ENCODE measurements at places on chromosomes 2 and 18. TPM values are rescaled to one million over a fixed set of nuclear protein-coding genes. Genes with fewer than 3 reads are reported as not detected.
A peak's percentile ranks its signal among the peaks of the same experiment; 100 is the strongest.

- no peak for ATAC-seq
Measured at GRCh38 chr2:224951723-224952481, 90.4 kb downstream of the DOCK10 start.

GRCh38 chr2:46002507-46002883 is 294.7 kb upstream of the EPAS1 start:
- ATAC-seq: peak; percentile 43

- no peak for ATAC-seq
Measured at GRCh38 chr2:42706836-42707235, 57.1 kb downstream of the OXER1 start.

Gene TMEM131
- total RNA-seq: 32.1 TPM

DNA sequence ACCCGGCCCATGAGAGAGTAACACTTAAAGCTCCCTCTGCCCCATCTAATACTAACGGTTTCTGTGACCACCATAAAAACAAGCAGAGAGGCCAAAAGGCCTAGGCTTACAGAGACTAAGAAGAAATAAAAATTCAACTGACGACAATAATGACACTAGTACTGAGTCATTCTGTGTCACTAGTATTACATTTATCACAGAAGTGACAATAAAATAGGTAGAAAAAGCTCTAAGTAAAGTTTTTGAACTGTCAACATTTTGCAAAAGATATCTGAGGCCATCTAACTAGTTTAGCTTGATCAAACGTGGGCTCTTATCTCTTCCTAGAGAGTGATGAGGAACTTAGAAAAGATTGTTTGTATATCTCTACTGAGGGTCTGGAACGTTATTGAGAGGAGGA is 35.6 kb downstream of the AP1S3 start:
- ATAC-seq: no peak

- no peak for ATAC-seq
Measured at GRCh38 chr2:16209799-16210198, 269.4 kb downstream of the MYCN start.

Gene SCYGR4
- total RNA-seq: 0.62 TPM

Measured in gastroesophageal sphincter (tissue), 4 donors.